ENCODE measurements at places on chromosomes 12 and 14.
A peak's percentile ranks its signal among the peaks of the same experiment; 100 is the strongest.

DNA sequence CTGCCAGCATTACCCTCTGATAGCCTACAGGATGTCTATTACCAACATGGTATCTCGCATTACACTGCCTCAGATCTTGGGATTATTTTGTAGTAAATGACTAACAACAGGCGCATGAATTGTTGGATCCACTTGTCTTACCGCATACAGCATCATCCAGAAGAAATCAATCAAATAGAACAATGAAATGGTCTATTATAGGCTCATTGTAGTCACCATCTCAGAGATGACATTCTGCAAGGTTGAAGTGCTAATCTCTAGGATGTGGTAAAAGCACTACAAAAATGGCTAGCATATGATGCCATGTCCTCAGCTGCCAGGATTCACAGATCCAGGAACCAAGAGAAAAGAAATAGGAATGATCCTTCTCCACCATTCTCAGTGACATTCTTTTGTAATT lies 52.0 kb downstream of the WASHC3 start:
- DNase-seq = no peak

DNA sequence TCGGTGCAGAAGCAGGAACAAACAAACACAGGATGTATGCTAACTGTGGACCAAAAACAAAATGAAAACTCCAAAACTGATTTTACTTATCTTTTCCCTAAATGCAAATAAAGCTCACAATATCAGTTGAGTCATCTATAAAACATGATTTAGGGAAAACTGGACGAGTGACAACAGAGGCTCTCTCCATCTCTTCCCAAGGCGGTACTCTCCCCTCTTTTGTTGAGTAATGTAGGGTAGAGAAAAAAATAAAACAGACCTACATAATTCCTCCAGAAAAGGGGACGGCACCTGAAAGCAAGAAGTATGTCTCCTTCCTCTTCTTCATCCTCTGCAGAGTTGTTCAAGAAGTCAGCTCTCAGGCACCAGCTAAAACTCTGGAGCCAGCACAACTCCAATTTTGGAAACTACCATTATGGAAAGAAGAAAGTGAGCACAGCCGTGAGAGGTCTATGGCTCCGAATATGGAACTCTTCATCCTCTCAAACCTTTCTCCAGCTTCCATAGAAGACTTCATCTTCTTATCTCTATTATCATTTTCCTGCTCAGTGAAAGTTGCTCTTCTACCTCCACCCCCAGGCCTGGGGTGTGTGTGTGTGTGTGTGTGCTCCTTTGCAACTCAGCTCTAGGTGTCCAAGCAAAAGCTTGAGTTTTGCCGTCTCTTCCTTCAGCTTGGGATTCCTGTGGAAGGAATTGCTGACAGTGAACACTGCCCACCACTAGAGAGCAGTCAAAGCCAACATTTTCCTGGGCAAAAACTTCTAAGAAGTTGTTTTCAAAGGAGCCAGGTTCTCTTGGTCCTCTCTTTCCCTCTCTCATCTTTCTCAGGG lies 155.4 kb downstream of the DIO2 start:
- DNase-seq = peak; percentile 47

DNA sequence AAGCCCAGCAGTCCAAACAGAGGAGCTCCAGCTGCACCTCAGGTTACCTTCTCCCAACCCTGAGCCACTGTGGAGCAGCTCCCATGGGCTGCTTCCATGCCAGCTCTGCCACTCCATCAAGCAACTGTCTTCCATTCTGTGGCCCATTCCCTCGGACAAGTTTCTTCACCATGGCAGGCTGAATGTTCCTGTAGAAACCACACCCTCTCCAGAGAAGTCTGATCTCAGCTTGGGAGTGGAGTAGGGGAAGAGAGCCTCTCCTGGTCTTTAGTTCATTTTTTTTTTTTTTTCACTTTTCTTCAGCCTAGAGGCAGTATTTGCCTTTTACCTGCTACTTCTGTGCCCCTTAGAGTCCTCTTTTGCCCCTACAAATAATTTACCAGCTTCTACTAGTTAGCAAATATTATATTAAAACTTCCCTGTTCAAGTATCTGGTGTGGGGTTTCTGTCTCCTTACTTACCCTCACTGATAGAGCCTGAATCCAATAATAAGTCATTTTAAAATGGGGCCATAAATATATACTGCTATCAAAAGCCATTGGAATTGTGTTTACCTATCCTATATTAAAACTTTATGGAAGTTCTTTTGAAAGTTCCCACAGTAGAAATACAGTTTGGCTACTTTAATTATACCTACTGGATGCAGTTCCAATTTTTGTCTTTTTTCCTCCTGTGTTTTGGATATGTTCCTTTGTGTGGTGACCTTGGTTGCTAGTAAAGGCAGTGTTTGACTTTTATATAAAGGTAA lies 11.7 kb upstream of the SLC17A8 start:
- DNase-seq = no peak

DNA sequence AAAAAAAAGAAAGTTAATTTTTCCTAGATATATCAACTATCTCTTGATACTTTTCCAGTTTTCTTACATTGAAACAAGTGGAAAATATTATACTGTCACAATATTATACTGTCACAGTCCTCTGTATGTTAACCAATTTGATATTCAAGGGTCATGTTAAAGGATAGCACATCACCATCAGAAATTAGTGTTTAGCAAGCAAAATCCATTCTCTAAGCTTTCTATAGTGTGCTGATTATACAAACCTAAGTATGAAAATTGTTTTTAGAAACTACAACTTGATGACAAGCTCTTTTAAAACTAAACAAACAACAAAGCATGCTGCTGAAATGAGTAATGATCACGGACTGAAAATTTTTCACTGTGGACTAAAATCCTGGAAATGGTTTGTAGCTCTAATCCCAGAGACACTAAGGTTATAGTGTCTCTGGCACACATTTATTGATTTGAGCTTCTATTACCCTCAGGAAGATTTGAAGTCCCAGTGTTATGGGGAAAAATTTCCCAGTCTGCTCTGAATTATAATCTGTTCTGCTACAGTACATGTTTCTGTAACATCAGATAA lies 9.7 kb downstream of the SPTSSA start:
- no peak for DNase-seq

DNA sequence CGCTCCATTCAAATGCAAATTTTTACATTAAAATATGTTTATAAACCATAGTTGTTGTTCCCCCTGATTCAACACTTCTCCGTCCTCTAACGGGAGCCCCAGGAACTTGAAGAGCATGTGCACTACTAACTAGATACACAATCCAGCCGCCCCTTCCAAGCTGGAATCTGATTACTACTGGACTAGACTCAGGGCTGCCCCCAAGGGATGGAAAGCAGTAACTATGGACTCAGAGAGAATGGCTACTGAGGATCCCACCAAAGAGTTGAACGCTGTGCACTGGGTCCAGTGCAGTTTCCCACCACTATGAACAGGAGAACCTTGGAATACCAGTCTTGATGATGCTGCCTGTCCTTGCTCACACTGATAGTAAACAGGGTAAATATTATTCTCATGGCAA lies 48.6 kb upstream of the PCNX1 start:
- no peak for DNase-seq
